ENCODE measurements at places on chromosomes 1 and 21.

DNA sequence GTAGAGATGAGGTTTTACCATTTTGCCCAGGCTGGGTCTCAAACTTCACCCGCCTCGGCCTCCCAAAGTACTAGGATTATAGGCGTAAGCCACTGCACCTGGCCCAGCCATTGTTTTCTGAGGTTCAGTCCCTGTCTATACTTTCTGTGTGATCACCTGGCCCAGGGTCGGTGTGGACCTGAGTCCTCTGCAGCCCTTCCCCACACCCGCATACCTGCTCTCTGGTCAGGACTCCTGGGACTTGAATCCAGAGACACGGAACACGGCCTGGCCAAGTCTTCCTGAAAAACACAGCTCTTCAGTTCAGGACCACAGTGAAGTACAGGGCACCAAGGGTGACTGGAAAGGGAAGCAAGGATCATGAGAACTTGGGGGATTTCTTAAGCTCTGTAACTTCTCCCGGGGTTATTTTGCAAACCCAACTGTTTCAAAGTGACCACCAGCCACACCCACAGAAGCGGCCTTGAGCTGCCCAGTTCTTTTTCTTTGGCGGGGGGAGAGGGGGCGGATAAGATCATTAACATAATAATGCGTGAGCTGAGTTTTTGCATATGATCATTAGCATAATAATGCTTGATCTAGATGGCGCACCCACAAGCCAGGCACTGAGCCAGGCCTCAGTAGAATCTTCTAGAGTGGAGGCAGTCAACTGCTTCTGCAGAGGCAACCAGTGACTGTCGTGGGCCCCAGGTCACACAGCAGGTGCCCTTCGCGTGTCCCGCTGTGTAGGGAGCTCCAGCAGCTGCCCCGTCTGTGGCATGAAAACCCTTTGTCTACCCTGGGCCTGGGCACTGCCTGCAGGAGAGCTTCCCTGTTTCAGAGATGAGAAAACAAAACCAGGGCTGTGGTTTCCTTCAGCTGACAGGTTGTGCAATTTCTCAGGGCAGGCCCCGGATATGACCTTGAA lies 1.7 kb upstream of the NADK start:
- DNase-seq: peak; percentile 33

DNA sequence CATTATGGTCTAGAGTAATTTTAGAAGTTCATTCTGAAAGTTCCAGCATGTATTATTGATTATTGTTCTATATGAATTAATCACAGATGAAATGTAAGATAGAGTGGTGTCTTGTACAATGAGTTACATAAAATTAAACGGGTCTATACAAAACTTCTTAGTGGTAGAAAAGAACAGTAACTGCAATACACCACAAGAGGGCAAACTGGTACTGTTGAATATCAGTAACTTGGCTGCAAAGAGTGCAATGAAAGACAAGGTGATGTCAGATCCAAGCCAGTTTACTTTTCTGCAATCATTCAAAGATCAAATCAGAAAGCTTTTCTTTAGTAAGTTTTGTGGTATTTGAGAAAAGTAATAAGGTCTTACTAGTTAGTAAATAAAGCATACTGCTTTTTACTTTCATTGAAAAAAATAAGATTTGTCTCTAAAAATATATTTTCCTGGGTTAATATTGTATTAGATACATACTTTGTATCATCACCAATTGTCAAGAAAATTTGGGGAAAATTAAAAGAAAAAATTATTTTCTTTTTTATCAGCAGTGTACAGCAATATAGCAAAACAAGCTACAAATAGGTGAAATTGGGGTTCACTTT lies 66.4 kb upstream of the BTG3 start:
- DNase-seq: no peak

GRCh38 chr1:70318191-70318590 lies 36.3 kb downstream of the ANKRD13C start:
- DNase-seq: no peak

DNA sequence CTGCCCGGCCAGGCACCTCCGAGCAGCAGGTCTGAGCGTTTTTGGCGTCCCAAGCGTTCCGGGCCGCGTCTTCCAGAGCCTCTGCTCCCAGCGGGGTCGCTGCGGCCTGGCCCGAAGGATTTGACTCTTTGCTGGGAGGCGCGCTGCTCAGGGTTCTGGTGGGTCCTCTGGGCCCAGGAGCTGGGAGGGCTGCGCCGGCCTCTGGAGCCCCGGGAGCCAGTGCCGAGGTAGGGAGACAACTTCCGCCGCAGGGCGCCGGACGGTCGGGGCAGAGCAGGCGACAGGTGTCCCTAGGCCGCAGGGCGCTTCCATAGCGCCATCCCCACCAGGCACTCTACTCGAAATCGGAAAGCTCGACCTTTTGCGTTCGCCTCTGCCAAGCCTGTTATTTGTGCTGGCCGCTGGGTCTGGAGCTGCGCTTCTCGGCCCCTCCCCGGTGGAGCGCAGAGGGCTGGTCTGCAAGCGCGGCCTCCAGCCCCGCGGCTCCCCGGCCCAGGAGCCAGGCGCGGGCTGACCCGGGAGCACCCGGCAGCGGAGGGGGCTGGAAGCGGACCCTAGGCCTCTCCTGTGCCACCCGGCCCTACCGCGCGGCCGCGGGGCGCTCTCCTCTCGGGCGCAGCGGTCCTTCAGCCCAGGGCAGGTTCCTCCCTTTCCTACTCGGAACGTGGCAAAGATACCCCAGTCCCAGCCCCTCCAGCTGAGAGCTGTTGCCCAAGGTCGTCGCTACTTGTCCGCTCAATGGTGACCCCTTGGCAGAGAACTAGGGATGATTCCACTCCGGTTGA lies 2.2 kb downstream of the SIM2 start:
- DNase-seq: no peak

GRCh38 chr1:50308878-50309277 lies 114.4 kb downstream of the DMRTA2 start:
- DNase-seq: no peak

DNA sequence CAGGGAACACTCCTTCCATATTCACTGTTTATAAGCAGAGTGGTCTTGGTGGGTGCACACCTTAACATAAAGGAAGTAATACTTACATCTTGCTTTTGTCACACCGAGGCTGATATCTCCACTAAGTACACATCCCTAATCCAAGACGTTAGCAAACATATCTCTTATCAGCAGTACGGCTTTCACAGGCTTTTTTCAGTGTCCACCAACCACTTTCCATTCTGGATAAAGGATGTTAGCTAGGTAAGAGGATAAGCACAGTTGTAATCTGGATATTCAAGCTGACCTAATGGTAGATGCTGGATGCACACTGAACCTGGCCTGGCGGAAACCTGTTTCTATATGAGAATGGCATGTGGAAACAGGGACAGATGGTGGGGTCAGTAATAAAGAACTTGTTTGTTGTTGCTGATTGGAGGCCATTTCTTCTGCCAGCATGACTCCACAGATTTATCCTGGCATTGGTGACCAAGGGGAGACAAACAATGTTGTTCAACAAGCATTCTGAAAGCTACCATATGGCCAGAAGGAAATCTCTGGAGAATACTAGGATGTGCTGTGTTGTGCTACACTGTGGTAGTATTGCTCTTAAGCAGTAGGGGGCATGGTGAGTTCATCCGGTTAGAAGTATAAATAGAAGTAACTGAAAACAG lies 416.4 kb downstream of the PTBP2 start:
- DNase-seq: no peak

DNA sequence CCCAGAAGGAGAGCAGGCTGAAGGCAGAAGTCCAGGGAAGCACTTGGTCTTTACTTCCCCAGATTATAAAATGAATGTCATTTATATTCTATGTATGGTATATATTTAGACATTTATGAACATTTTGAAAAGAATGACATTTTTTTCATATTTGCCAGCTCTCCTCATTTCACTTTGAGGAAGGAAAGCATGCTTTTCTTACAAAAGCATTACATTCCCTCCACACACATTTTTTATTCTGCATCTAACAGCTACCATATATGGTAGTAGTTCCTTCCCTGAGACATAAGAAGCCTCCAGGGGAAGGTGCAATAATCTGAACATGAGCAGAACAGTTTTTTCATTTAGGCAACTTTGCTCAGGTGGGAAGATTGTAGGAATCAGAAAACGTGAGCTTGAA lies 94.0 kb downstream of the LRRC7 start:
- DNase-seq: no peak

DNA sequence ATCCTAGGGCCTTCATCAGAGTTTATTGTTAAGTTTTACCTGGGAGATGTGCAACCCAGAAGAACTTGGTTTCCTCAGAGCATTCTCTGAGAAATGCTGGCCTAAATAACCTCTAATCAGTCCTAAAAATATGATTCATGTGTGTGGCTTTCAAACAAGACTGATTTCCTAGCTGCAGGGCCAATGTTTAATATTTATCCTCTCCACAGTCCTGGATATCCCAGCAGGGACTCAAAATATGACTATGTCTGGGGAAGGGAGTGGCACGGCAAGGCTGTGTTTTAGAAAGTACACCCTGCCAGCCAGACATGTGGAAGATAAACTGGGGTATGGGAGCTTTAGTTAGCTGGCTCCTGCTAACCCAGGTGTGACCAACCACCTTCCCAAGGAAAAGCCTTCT lies 26.3 kb downstream of the PLPP3 start:
- no peak for DNase-seq

DNA sequence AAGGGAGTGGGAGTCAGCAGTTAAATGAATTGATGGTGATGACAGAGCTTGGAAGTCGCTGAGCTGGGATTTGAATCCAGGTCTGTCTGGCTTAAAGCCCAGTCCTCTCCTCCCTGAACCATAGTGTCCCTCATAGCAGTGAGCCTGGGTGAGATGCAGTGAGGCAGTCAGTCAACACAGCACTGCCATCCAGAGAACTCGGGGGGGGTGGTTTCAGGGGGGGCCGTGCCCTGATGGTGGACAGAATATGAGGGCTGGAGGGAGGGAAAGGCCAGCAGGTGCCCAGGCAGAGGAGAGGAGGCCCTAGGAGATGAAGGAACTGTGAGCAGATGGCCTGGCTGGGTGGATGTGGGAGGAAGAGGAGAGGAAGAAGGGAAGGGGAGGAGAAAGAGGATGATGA lies 405.6 kb downstream of the PTPRU start:
- DNase-seq: no peak

DNA sequence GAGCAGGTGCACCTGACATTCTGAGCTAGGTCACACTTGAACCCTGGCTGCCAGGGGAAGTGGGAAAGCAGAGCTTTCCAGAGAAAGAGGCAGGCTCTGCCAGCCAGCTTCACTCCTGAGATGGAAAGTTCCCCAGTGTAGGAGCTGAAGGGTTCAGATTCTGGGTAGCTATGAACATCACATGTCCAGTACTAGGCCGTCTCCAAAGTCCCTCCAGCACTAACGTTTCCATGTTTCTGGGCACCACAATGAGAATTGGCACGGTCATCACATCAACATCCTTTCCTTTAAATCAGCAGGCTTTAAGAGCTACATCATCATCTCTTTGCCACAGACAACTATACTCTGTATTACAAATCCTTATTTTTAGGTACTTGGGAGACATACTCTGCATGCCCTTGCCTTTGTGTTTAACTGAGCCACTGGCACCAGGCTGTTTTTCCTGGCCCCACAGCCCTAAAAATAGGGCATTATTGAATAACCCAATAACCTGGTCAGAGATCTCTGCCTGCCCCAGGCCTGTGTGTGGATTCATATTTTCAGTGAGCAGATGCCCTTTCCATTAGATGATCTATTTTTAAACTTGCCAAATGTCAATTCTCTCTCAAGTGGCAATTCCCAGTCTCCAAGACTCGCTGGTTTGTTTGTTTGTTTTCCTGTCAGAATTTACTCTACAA lies 35.4 kb upstream of the USP24 start:
- no peak for DNase-seq

- no peak for DNase-seq
Measured at GRCh38 chr1:72284348-72285073, 2.2 kb upstream of the NEGR1 start.

- no peak for DNase-seq
Measured at GRCh38 chr1:160755911-160756848, 17.1 kb downstream of the SLAMF7 start.

- no peak for DNase-seq
Measured at GRCh38 chr1:231855926-231856325, 229.3 kb downstream of the DISC1 start.

- DNase-seq: no peak
Measured at GRCh38 chr1:243496187-243496646, 240.4 kb downstream of the SDCCAG8 start.

DNA sequence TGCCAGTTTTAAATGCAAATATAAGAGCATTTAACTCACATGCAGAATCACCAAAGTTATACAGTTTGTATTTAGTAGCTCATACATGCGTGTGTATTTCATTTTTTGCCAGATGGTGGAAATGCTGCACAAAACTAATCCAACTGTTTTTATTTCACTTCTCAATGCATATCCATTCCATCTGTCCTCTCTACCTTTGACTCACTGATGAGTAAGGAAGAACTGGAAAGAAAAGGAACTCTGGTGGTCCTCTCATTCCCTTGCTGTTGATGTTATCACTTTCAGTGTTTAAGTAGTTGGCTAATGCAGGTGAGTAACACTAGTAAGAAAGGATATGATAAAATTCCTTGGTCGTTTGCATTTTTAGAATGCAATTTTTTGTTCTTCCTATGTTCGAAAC lies 5.7 kb upstream of the SLC1A7 start:
- no peak for DNase-seq

- DNase-seq: no peak
Measured at GRCh38 chr1:22376001-22376400, 75.7 kb upstream of the ZBTB40 start.

DNA sequence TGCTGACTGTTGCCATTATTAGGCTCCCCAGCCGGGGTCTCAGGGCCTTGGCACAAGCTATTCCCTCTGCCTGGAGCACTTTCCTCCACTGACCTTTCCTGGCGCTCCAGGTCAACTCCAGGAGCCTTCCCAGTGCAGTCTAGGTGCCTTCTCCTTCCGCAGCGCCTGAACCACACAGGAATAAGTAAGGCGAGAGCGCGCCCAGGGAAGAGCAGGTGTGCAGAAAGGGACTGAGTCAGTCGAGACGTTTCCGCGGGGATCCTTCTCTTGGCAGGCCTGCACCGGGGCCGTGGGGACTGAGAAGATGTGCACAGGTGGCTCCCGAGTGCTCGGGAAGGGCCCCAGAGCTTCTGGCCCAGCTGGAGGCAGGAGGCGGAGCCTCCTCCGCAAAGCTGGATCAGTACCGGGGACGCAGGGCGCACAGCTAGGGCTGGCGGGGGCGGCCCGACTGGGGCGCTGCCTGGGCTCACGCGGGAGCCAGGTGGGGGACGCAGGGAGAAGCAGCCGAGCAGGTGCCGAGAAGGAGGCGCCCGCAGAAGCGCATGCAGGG lies 765 bp upstream of the BMP8A start:
- DNase-seq: no peak

- no peak for DNase-seq
Measured at GRCh38 chr1:206005778-206006180, 2.6 kb upstream of the RAB7B start.

DNA sequence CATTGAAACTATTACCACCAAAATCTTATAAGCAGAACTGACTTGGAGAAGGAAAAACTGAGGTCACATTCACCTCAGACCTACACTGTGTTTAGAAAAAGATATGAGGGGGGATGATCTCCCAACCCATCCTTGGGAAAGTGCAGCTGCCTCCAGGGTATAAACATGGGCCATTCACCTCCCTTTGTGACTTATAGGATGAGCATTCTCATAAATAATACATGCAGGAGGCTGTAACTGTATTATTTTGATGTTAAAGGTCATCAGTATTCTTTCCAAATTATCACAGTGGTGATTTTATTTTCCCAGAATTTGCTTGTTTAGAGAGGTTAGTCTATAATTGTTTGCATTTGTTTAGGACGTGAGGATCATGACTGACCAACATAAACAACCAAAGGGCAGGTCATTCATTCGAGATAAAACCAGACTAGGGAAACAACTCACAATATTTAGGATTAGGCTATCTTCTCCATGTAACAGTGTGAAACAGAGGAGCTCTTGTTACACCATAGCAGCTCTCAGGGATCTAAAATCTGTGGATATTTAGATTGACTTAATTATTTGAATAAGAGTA lies 109.2 kb upstream of the NR5A2 start:
- DNase-seq: no peak

Measured in stimulated activated CD8-positive, alpha-beta memory T cell treated with anti-CD3 and anti-CD28 coated beads, Interleukin-4, amount 100 ng/mL, for 1 hour (primary cell).